ENCODE measurements at places on chromosomes 12 and 14.

DNA sequence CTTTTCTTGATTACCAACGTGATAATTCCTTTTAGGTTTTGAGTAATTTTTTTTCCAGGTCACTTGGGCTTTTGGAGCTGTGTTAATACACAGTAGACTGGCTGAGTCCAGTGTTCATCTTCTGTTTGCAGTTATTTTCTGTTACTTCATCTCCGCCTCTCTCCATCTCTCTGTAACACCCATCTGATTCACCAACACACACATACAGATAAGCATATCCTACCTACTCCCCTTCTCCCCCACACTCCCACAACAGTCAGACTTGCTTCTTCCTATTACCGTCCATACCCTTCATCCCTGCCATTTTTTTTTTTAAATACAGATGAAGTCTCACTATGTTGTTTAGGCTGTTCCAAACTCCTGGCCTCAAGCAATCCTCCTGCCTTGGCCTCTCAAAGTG is 72.7 kb upstream of the MANSC4 start:
- no peak for DNase-seq

- peak; percentile 93 for DNase-seq
Observed at GRCh38 chr14:36767603-36768281, 106.1 kb downstream of the PAX9 start.

DNA sequence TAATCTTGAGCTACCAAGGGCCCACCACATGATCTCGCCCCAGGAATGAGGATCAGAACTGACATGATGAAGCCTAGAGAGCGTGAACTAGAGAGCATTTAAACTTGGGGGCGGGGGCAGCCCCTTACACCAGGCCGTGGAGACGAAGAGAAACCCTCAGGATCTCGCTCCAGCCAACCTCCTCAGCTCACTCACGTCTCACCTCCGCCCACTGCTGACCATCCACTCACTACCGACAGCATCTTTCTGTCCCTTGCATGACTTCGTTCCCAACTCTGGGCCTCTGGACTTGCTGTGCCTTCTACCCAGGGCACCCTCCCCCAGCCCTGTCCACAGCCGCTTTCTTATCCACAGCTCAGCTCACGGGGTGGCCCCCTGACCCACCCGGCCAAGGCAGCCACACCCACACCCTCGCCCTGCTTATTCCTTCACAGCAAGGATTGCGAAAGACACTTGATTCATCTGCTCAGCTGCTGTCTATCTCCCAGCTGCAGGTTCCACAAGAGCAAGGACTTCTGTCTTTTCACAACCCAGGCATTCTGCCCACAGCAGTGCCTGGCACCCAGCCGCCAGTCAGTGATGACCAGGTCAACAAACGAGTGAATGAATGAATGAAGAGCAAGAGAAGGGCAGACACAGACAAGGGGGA is 6.4 kb downstream of the STX2 start:
- DNase-seq, result peak; percentile 37

DNA sequence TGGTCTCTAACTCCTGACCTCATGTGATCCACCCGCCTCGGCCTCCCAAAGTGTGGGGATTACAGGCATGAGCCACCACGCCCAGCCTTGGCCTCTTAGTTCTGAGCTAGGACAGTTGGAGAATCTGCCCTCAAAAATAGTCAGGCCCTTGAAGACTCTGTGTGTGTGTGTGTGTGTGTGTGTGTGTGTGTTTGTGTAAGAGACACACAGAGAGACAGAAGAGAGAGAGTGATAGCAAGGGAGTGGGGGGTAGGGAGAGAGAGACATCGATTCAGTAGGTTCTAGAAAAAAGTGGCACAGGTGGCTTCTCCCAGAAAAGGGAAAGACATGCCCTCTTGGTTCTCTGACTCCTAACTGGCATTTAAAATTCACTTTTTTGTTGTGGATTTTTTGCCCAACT is 5.4 kb downstream of the HNF1A start:
- no peak for DNase-seq

GRCh38 chr12:103840462-103840875 is 565 bp downstream of the NT5DC3 start:
- DNase-seq, result peak; percentile 58

- no peak for DNase-seq
Observed at GRCh38 chr12:74286254-74286653, 251.4 kb upstream of the ATXN7L3B start.

- no peak for DNase-seq
Observed at GRCh38 chr12:57235017-57235727, 5.7 kb downstream of the SHMT2 start.
